Posterior cingulate gyrus (tissue), 11 donors: ENCODE measurements at places on chromosomes 5 and 9.

DNA sequence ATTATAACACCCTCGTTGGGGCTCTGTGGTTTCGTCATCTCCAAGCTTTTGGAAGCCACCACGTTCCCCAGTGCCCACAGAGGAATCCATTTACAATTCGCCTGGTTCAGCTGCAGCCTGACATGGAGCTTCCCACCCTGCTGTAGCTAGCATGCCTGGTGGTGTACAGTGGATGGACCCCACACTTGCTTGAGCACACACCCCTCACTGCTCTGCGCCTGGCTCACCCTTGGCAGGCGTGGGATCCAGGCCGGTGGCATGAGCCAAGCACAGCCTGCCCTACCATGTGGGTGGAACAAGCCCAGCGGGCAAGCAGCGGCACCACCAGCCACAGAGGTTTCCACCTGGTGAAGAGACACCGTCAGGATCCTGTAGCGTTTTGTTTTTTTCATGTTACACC is 1045.7 kb upstream of the CDH9 start:
- no peak for DNase-seq

- DNase-seq, result no peak
These were observed at the start of gene FOXB2 for GRCh38 chr9:77019236-77019925. Gene FOXB2 (plus strand): TSS chr9:77019655. CDS start chr9:77019655, 0 bp downstream.

DNA sequence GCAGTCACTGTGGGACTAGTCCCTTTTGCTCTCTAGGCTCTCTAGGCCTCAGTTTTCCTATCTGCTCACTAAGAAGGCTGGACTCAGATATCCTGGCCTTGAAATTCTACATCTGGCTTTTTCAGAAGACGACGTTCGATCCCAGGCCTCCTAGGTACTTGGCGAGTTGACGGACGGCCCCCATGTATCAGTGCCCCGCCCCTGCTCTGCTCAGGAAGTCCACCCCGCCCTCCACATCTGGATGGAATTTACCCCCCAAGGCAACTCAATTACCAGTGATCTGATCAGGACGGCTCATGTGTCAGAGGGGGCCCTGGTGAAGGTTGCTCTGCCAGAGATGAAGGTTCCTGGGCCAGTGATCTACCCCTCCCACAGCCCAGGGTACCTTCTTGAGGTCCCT is 44.1 kb upstream of the SYNPO start:
- no peak for DNase-seq

DNA sequence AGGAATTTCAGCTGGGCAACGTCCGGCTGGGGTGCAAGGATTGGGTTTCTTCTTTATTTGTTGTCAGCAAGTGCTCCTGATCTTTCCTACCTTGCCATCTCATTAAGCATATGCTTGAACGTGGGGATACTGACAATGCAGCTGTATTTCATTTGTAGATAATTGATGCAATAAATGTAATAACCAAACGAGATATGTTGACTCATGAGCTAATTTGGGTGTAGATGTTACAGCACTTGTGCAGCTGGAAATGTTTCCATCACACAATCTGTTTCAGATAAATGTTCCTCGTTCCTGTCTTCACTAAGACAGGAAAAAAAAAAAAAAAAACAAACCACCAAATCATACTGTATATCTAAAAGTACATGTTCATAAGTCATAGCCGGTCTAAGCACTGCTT is 123.8 kb downstream of the DMRT2 start:
- DNase-seq, result no peak

DNA sequence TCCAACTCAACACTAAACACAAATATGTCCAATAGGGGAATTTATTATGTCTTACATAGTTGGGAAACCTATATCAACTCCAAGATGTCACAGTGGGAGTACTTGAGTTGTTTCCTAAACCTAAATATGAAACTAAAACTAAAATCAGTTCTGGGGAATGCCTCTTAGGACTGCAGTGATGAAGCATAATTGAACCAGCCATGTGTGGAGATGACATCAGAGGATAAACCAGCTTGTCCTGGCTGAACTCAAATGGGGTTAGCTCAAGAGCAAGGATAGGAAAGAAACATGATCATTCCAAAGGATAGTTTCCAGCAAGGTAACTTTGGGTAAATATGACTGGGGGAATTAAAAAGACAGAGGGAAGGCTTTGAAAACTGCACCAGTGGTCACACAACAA is 88.9 kb upstream of the PLPPR1 start:
- no peak for DNase-seq

- peak; percentile 64 for DNase-seq
These were observed 433 bp upstream of the PTAR1 start for GRCh38 chr9:69760278-69760610.

DNA sequence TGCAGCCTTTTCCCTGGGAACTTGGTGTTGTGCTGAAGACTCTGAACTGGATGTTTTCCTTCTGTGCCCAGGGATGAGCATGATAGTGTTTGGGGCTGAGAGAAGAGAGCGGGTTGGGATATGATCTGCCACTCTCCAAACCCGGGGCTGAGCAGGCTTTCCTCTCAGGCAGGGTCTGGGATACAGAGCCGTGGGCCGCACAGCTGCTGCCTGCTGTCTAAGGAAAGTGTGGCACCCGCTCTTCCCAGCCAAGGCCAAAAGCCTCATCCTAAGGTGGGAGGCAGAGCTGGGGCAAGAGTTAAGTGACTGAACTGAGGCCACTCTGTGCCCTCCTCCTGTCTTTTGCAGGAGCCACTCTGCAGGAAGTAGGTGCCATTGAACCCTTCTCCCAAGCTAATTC is 83.6 kb upstream of the PITX1 start:
- DNase-seq, result no peak

DNA sequence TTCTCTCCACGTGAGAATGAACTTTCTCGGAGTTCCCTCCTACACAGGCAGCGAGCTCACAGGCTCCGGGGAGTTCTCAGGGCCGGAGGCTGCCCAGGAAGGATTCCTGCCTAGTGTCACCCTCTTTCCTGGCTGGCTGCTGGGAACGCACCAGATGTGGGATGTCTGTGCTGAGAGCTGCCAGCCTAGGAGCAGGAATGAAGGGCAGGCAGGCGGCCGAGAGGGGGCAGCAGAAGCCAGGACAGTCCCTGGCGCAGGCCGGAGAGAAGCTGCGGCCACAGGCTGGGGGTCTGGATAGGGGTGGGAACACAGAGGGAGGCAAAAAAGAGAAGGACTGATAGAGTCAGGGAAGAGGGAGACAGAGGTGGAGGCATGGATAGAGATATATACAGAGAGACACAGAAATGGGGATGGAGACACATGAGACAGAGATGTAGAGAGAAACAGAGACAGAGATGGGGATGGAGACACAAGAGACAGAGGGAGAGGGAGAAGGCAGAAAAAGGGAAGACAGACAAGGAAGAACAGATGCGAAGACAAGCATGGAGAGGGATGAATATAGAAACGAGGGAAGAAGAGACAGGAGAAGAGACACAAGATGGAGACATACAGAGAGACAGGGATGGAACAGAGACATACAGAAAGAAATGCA is 25.3 kb upstream of the ENHO start:
- DNase-seq, result peak; percentile 79

GRCh38 chr9:94734054-94734754 is 7.7 kb downstream of the AOPEP start:
- no peak for DNase-seq

DNA sequence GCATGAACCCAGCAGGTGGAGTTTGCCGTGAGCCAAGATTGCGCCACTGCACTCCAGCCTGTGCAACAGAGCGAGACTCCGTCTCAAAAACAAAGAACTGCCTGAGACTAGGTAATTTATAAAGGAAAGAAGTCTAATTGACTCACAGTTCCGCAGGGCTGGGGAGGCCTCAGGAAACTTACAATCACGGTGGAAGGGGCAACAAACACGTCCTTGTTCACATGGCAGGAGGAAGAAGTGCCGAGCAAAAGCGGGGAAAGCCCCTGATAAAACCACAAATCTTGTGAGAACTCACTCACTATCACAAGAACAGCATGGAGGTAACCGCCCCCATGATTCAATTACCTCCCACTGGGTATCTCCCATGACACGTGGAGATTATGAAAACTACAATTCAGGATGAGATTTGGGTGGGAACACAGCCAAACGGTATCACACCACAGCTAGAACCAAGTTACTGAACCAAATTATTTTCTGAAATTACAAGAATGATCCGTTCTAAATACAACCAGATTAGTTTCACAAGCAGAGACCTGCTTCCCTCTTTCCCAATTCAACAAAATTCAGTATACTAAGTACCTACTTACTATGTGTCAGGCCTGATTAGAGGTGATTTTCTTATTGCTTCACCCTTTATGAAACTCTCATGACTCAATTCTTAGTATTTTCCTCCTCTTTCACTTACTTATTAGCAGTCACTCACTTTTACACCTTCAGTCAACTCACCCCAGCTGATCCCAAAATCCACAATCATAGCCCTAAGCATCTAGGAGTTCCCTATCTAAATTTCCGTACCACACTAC is 8.4 kb downstream of the UBTD2 start:
- no peak for DNase-seq

- peak; percentile 95 for DNase-seq
These were observed at the start of gene CTNND2 for GRCh38 chr5:11904265-11904906. Gene CTNND2 (minus strand): TSS chr5:11904446. CDS start chr5:11903853, 593 bp downstream.

- no peak for DNase-seq
These were observed 248.6 kb upstream of the EFNA5 start for GRCh38 chr5:107919361-107919760.

GRCh38 chr5:16815432-16815831 is 120.7 kb downstream of the MYO10 start:
- no peak for DNase-seq

DNA sequence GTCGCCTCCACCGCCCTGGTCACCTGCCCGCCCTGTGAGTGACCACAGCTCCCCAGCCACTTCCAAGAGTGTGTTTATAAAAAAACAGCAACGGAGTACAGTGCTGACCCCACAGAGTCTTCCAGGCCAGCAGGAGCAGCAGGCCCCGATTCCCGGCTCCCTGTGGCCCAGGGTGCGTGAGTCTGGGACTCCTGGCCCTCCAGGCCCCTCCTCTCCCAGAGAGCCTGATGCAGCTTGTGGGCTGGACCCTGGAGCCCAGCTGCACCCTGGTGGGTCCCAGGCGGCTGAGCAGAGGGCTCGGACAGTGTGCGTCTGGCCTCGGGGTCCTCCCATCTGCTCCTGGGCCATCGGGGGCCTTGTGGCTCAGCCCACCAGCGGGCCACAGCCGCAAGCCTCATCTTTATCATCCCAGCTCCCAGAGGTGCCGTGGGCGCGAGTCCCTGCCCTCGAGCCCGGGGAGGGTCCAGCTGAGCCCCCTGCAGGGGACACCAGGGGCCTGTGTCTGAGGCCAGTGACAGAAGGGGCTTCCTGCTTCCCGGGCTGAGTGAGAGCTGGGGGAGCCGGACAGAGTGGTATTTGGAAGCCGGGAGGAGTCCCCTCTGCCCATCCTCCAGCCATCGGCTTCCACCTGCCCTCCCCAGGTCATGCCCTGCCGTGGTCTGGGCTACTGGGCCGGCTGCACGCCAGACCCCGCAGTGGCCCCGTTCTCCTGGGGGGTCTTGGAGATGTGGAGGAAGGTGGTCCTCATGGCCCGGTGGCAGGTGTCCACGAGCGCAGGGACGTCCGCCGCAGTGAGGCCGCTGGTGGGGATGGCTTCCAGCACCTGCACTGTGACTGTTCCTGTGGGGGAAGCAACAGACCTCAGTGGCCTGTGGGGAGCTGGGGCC is 10.6 kb downstream of the EGFL7 start:
- DNase-seq, result no peak

DNA sequence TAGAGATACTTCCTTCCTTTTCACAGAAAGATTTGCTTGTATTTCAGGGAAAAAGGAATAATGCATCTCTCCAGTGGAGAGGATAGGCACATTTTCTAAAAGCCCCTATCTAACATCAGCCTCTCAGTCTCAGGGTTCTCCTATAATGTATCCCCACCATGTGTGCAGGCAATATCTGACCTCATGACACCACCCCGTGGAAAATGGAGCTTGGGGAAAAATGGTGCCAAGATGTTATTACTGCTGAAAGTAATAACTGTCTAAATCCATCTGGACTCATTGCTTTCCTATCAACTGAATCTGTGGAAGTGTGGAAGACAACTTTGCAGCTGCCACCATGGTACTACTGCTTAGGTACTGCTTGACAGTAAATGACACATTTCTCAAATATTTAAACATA is 574.3 kb downstream of the LRRC70 start:
- DNase-seq, result no peak

- no peak for DNase-seq
These were observed 255.8 kb upstream of the SLC24A2 start for GRCh38 chr9:20044686-20045085.

DNA sequence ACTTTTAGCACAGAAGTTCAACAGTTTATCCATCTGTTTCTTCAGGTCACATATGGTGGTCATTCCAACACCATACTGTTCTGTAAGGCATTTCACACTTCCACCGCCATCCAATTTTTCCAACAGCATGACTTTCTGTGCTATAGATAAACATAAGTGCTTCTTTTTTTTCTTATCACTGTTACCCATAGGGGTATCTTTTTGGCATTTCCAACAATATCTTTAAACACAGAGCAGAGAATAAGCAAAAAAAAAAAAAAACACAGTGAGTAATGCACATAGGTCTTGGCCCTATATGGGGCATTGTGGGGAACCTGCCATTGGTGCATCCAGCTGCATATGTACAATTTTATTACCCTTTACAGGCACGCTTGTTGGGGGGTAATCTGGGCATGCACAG is 12.2 kb upstream of the ZNF367 start:
- no peak for DNase-seq

- DNase-seq, result no peak
These were observed 98.7 kb downstream of the PAX5 start for GRCh38 chr9:36935332-36935731.

DNA sequence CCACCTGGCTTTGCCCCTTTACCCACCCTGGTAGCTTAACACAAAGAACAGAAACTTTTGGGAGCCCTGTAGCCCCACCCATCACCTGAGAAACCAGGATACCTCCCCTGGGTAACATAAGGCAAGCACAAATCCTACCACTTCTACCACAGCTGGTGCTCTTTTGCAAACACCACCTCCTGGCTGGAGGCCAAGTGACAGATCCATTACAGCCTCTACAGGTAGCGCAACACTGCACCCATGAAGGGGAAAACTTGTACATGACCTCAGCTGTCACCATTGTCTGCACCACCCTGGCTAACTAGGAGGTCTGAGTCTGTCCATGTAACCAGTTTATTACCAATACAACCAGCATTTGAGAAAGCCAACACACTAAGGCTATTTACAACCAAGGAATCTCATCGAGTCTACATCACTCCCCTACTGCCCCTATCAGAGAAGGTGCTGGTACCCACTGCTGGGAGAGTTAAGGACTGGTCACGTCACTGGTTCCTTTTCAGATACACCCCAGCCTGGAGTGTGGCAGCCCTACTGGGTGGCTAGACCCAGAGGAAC is 128.6 kb downstream of the PJA2 start:
- DNase-seq, result no peak

- DNase-seq, result no peak
These were observed 209.8 kb downstream of the MCTP1 start for GRCh38 chr5:95075111-95075510.
